Stimulated activated CD4-positive, alpha-beta T cell treated with anti-CD3 and anti-CD28 coated beads, TNF-alpha, amount 100 ng/mL, for 48 hours (primary cell): ENCODE measurements at places on chromosomes 6 and 20.

DNA sequence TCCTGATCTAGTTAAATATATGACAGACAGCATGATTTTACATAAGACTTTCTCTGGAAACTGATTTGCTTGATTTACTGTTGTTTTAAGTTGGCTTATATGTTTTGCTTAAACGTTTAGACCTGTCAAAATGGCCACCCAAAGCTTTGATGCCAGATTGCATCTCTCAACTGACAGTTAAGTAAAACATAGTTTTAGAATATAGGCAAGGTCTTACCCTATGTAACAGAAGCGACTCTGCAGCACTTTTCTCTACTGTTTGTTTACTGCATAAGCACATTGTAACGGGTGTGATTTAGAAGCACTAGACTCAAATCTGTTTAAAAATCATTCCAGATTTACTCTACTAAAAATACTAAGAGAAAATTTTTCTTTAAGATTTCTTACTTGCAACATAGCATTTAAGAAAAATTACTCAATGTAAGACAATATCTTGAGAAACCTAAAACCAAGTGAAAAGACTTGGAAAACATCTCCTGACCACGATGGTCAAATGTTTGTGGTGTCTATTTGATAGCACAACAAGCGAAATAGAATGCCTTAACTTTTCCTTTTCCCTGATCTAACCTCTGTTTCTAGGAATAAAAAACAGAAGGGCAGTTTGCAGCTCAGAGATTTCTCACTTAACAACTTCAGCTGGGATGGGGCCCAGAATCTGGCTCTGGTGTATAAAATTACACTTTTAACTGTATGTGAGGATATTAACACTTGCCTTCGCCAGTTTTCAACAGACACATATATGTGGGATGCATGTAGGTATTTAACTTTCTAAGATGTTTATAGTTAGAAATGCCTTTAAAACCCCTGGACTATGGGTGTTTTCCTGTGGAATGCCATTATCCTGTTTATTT, 47.4 kb downstream of the AIG1 start:
- no peak for DNase-seq

GRCh38 chr6:9539231-9539755, 875.6 kb downstream of the TFAP2A start:
- DNase-seq = no peak

DNA sequence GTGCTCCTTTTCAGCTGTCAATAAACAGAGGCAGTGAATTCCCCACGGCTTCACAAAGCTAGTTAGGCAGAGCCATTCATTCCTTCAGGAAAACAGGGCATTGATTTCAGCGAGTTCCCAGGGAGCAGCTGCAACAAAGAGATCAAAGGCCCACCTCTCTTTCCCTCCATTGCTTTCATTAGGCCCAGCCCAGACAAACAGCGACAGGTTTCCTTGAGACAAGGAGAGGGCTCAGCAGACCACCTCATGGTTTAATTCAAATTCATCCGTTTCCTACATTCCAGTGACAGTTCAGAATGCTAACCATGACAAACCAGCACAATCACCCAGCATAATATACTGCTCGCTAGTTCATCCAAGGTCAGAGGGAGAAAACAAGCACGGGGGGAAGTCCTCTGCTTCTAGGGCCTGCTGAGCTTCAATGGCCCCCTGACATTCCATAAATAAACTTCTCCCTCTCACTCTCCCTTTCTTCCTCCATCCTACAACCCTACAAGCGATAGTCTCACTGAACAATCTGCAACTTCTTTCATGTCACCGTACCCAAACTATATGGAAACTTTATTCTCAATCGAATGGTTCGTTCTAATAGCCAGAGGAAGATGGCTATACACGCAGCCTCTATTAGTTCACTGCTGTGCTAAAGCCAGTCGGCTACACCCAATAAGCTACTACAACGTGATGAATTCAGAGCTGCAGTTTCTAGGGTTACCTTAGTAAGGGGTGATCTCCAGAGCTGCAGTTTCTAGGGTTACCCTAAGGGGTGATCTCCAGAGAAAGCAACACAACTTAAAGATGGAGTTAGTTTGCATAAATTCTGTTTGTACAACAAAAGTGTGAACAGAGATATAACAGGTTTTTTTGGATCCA, 34.7 kb downstream of the PLAGL1 start:
- DNase-seq = no peak

DNA sequence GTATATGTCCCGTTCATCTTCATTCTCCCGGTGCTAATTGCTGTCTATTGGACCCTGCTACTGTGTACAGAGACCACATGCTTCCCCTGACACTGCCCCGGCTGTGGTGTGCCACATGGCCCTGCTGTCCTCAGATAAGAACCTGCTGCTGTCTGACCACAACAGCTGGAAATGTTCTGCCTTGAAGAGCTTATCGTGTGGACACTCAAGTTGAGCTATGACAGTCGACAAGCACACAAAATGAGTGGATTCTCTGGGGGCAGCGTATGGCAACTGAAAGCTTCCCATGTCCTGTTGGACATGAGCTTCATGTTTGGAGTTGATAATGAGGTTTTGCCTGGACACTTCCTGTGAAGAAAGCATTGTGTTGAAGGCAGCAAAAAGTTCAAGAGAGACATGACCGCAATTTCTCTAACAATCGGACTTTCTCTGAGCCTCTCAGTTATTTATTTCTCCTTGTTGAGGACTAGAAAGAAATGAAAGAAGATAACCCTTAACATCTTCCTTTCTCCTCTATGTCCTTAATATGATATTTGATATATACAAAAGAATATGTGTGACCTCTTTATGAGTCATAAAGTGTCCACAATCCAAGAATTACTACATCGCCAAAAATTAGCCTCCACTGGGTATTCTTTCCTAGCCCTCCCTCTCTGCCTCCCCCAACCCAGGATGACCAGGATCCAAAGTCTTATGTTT, 187.1 kb upstream of the TCF21 start:
- no peak for DNase-seq

- DNase-seq = no peak
Observed at GRCh38 chr20:22908944-22909343, 126.2 kb upstream of the SSTR4 start.

DNA sequence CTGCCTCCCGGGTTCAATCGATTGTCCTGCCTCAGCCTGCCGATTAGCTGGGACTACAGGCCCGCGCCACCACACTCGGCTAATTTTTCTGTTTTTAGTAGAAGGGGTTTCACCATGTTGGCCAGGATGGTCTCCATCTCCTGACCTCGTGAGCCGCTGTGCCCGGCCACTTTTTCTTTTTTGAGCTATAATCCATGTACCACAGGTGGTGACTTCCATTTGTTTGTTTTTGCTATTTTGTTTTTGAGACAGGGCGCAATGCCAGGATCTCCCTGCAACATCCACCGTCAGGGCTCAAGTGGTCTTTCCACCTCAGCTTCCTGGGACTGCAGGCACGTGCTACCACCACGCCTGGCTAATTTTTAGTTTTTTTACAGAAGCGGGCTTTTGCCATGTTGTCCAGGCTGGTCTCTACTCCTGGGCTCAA, 8.5 kb downstream of the HSPA1B start:
- DNase-seq = no peak

- no peak for DNase-seq
Observed at GRCh38 chr6:169542491-169542890, 159.3 kb downstream of the WDR27 start.

DNA sequence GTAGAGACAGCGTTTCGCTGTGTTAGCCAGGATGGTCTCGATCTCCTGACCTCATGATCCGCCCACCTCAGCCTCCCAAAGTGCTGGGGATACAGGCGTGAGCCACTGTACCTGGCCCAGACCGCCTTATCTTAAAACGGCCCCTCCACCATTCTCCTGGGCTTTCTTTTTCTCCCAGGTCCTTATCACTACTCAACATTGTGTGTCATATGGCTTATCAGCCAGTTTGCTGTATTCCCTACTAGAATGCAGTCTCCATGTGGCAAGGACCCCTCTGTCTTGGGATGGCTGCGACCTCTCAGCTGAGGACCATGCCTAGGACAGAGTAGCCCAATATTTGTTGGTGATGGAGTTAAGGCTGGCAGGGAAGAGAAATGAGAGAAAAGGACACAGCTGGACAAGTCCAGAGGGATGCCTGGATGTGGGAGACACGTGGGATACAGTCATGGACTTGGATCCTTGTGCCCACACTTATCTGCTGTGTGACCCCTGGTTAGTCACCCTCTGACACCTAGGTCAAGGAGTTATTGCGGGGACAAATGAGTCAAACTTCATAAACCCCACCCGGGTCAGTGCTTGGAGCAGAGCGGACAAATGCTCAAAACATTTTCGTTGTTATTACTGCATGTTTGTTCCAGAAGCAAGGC, 24.0 kb downstream of the ADA start:
- DNase-seq = no peak

DNA sequence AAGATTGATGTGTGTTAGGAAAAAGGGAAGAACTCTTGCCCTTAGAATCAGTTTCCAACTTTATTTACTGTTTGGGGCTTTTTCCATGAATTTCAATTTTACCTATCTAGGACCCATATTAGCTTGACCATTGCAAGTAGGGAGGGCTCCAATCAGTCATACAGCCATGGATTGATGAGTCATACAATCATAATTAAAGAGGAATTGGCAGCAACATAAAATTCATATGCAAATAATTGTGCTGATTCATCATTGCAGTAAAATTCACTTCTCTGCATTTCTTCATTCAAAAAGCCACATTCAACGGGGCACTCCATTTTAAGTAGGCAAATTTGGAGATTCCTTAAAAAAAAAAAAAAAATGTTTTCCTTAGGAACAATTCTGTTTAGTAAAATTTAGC, 1016.4 kb downstream of the KIF16B start:
- DNase-seq = no peak

GRCh38 chr20:48550814-48551213, 277.0 kb downstream of the PREX1 start:
- no peak for DNase-seq

DNA sequence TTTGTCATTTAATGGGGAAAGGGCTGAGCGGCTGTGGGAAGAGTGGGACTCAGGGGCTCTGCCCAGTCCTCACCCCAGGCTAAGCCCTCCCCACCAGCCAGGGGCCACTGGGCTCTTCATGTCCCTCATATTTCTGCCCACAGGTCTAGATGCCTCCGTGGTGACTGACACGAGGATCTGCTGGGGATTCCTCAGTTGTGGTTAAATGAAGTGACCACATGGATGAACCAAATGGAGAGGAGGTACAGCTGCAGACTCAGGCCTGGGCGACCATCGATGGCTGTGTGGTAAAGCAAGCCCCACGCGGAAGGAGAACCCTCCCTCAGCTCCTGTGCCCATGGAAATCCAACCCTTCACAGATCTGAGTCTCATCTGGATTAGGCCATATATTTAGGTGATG, 29.4 kb downstream of the RAET1L start:
- no peak for DNase-seq

DNA sequence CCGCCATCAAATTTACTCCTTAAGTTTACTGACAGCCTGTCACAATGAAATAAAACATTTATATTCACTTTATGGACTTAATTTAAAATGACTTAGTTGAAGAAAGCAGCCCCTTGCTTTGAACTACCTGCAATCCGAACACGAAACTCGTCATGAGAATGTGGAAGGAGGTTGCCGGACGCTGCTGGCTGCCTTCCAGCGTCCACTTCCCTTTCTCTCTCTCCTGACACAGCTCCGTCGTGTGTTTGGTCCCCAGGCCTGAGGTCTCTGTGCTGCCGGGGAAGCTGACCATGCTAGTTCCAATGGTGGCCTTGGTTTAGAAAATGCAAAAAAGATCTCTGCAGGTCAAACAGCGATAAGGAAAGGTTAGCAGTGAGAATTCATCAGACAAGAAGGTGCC, 519.7 kb downstream of the CDH26 start:
- DNase-seq = no peak

GRCh38 chr20:22944062-22944461, 91.0 kb upstream of the SSTR4 start:
- no peak for DNase-seq

DNA sequence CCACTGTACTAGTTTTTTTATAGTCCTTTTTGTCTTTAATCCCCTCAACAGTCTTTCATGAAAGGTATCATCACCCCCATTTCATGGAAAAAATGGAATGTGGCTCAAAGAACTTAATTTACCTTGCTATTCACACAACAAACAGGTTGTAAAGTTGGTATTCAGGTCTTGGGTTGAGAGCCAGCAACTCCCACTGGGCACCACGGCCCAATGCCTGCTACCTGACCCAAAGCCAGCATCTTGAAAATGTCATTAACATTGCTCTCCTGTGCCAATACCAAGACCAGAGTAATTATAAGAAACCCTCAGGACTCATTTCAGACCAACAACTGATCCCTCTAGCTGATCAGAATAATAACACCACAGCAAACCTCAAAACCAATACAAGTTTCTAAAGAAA, 75.7 kb downstream of the METTL24 start:
- DNase-seq = no peak

- DNase-seq = no peak
Observed at GRCh38 chr20:22795433-22795832, 211.1 kb upstream of the FOXA2 start.

DNA sequence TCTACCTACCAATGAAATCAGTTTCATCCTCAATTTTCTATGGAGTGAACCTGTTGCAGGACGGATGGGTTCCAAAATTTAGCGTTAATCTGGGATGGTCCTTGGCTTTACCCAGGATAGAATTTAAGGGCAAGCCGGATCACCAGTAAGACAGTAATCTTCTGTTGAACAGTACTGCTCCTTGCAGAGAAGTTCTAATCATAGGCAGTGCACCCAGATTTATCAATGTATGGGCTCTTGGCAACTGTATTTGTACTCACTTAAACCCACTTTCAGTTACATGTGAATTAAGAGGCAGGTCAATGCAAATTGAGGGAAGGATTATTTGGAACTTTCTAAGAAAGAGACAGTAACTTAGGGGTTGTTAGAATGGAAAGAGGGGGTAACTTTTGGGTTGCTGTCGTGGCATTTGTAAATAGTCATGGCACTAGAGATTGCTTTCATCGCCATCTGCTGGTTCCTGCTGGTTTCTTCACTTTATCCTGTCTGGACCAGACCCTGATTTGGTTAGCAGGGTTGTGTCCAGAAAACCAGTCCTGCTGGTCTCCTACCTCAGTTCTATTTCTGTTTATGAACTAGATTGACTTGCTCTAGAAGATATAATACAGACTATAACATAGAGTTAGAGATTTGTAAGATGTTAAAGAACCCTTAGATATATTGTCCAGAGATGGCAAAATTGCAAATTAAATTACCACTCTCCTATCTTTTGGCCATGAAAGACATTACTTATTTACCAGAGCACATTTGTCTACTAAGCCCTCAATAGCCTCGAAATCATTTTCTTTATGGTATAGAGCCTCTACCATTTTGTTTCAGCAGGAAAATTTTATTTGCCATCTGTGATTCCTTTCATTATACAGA, 646.3 kb downstream of the UTRN start:
- no peak for DNase-seq
